ENCODE measurements at places on chromosomes 13 and 19.

DNA sequence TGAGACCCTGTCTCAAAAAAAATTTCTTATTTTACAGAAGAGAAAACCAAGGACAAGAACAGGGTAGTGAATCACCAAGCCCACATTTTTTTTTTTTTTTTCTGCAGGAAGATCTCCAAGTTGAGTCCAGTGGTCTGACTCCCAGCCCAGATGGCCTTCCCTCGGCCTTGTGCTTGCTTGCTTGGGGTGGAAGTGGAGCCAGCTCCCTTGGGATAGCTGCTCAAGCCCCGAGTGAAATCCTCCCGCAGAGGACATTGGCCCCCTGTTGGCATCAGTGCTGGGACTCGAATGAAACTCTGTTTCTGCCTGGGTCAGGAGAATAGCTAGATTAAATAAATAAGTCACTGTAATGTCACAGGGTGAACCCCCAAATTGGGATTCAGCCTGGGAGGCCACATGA lies 9.4 kb upstream of the NUP62 start:
- DNase-seq: no peak

- DNase-seq: no peak
These were observed 37.0 kb upstream of the CCNA1 start for GRCh38 chr13:36395280-36395679.

DNA sequence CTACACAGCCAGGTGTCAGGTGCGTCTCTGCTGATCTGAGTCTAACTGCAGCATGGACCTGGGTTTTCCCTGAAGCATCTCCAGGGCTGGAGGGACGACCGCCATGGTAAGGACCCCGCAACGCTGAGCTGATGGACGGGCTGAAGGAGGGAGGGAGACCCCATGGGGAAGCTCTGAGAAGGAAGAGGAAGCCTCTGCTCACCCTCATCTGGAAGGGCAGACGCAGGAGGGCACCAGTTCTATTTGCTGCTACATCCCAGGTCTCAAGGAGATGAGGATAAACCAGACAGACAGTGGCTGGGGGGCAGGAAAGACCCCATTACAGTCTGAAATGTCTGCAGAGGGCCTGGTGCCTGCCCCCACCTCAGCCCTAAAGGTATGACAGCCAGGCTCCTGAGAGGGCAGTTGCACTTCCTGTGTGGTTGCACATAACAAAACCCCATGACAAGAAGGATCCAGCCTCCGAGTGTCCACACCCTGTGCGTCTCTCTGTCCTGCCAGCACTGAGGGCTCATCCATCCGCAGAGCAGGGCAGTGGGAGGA lies at the start of gene LILRA2:
Gene LILRA2 (plus strand): TSS at position 461 of the 543 bp plus-strand sequence. CDS start 89 bp downstream, outside the sequence.
- no peak for DNase-seq

- DNase-seq: no peak
These were observed 91.9 kb upstream of the TEX29 start for GRCh38 chr13:111228262-111229144.

GRCh38 chr19:18776288-18776594 lies 14.9 kb downstream of the COMP start:
- no peak for DNase-seq

DNA sequence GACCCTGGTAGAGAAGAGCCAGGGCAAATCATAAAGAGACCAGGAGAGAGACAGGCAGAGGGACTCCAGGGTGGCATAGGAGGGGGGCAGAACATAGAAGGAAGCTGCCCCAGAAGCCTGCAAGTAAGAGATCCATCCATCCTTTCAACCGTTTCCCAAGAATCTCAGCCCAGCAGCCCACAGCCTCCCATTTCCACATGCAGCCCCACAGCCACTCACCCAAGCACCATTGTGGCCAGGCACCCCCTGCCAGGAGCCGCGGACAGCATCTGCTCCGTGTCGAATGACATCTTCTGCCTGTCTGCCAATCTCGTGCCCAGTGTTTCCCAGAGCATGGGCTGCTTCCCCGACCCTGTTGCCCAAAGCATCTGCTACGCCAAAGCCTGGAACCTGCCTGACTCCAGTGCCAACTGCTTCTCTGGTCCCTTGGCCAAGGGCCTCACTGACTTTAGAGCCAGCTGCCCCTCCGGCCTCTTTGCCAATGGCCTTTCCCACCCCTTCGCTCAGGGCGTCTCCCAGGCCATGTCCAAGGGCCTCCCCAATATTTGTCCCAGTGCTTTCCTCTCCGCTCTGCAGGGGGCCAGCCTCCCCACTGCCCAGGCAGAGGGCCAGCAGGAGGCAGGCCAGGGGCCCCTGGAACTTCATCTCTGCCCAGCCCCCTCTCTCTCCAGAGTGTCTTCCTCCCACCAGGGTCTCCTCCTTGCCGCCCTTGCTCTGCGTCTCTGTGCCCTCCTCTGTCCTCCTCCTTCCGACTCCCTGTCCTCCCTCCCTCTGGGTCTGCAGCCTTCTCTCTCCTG lies 420 bp downstream of the DMKN start:
- no peak for DNase-seq

DNA sequence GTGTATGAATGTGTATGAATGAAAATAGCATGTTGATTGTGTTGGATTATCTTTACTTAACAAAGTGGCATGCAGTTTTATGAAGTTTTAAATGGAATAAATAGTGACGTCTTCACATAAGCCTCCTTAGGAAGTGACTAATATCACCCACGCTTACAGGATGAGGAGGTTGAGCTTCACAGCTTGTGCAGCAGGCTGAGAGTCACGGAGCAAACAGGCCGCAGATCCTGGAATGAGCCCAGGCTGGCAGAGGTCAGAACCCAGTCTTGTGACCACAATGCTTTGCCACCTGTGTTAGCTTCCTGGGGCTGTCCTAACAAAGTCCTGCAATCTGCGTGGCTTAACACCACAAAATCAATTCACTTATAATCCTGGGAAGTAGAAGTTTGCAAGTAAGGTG lies 20.8 kb downstream of the LAIR2 start:
- peak; percentile 67 for DNase-seq

GRCh38 chr13:94674609-94675348 lies 37.6 kb downstream of the SOX21 start:
- DNase-seq: peak; percentile 54

DNA sequence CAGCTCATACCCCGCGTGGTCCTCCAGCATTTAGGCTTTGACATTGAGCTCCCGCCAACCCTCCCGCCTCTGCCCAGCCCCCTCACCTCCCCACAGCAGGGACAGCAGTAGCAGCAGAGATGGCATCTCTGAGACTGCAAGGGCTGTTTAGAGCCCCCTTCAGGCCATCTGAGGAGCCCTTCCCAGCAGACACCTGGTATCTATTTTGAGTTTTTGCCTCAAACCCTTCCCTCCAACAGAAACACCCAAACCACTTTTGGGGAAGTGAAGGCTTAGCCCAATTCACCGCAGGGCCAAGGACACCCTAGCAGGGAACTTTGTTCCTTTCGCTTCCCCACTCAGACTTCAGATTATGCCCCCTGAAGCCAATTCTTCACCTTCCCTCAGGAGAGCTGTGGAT lies 6.3 kb upstream of the ZNF175 start:
- no peak for DNase-seq

DNA sequence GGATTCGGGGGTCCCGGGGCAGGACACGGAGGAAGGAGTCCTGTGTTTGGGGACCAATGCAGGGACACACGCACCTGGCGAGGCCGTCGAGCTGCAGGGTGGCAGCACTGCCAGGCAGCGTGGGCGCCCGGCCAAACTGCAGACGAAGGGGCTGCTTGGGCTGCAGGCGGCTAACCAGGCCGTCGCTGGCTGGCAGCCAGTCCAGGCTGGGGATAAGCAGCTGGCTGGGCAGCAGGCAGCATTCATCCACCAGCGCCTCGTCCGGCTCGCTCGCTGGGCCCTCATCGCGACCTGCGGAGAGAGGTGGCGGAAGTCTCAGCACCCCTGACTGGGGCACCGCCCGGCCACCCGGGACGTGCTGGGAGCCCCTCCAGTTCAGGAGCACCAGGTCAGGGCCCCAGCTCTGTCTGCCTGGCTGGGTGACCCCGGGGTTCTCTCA lies 11.5 kb downstream of the CFD start:
- no peak for DNase-seq

DNA sequence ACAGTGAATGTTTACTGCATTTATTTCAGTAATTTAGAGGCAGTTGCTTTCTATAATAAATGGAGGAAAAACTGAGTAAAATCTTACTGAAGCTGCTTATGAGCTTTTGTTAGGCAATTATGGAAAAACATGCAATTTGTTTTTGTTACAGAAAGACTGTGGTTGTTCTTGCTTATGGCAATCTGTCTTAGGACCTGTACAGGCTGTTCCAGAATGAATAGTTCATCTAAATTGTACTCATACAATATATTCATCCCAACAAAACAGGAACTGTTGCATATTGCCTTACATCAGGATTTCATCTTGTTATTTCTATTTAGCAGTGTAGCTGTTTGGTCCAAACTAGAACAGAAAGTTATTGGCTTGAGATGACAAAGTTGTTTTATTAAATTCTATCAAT lies 199.2 kb downstream of the NALCN start:
- DNase-seq: no peak

DNA sequence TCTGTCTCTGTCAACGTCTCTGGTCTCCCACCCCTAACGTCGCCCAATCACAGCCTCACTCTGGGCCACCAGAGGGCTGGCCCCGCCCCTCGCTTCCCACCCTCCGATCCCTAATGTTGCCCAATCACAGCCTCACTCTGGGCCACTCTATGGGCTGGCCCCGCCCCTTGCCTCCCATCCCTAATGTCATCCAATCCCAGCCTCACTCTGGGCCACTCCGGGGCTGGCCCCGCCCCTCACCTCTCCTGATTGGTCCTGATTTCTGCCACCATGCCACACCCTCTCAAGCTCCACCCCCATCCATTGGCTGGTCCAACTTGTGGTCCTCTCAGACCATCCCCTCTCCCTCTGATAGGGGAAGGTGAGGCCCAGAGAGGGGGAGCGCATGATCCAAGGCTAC lies 24.9 kb downstream of the CELF5 start:
- no peak for DNase-seq

GRCh38 chr13:97257800-97258799 lies 36.0 kb downstream of the MBNL2 start:
- no peak for DNase-seq

DNA sequence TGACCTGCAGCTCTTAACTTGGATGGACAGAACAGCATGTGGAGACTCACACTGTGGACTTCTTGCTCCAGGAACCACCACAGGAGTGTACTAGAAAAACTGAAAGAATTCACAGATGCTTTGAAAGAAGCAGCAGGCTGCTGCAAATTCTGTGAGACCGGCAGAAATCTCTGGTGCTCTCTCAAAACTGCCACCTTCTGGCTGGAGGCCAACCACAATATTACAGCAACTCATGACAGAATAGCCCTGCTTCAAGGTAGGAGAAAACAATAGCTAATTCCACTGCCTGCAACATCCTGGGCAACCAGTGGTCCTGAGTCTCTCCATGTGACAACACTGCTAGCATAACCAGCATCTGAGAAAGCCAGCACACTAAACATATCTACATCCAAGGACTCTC lies 26.9 kb downstream of the CDK8 start:
- DNase-seq: no peak

- DNase-seq: no peak
These were observed 108.2 kb downstream of the DACH1 start for GRCh38 chr13:71758828-71759227.

DNA sequence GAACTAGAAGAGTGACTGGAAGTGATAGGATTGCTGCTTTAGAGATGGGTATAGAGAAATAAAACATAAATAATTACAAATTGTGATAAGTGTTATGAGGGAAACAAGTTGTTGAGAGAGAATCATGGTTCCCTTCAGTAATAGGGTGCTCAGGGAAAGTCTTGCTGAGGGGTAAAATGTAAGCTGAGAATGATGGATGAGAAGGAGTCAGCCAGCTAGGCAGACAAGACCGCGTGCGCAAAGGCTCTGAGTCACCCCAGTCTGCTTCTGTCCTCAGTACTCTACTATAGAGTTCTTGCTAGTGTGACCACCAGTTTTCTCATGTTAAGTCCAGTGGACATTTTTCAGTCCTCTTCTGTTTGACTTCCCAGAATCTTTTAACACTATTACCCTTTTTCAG lies 39.5 kb downstream of the PCCA start:
- DNase-seq: no peak

DNA sequence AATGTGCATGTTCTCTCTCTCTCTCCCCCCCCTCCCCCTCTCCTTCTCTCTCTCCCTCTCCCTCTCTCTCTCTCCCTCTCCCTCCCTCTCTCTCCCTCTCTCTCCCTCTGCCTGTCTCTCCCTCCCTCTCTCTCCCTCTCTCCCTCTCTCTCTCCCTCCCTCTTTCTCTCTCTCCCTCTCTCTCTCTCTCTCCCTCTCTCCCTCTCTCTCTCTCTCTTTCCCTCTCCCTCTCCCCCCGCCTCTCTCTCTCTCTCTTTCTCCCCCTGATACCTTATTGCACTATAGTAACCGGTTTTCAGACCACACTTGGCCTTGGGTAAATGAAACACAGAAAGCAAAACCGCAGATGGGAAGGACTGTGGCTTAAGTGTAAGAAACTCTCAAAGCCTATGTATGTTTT lies 34.7 kb upstream of the SPACA7 start:
- no peak for DNase-seq

DNA sequence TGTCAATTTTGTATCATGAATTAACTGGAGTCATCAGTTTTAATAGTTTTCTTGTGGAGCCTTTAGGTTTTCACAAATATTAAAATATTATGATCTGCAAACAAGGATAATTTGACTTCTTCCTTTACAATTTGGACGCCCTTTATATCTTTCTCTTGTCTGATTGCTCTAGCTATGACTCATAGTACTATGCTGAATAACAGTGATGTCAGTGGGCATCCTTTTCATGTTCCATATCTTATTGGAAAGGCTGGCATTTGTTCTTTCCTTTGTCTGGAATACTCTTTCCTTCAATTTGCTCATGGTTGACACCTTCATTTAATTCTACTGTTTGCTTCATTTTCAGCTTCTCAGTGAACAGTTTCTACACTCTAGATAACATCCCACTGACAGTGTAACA lies 1129.3 kb downstream of the SLITRK5 start:
- no peak for DNase-seq

DNA sequence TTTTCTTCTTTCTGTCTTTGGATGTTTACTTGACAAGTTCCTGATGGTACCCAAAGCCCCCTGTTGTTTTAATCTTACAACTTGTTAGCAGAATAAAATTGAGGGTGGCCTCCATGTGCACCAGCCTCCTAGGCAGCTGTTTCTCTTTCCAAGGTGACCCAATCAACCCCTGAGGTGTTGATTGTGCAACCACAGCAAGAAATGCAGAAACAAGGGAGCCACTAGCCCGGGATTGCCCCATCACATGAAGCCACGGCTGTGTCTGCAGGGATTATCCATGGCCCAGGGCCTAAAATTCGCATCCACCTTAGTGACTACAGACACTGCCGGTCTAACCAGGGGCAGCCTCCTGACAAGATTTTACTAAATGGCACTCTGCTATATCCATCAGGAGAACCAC lies 14.4 kb downstream of the CEACAM4 start:
- no peak for DNase-seq

DNA sequence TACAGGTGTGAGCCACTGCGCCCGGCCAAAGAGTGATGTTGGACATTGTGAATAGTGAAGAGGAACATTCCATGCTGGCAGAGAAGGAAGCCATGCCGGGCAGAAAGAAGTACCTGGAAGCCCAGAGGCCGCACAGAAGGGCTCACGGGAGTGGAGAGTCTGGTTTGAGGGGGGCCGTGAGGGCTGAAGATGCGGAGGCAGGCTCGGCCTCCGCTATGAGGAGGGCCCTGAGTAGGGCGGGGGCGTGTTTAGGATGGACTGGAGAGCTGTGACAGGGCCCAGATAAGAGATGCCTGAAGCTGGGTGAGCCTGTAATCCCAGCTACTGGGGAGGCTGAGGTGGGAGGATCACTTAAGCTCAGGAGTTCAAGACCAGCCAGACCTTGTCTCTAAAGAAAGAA lies 1.6 kb downstream of the JOSD2 start:
- DNase-seq: no peak

All from activated T-cell treated with anti-CD3 and anti-CD28 coated beads, Interleukin-2, amount 50 U/mL, for 24 hours (primary cell).